ENCODE measurements at places on chromosomes 5 and 9.

DNA sequence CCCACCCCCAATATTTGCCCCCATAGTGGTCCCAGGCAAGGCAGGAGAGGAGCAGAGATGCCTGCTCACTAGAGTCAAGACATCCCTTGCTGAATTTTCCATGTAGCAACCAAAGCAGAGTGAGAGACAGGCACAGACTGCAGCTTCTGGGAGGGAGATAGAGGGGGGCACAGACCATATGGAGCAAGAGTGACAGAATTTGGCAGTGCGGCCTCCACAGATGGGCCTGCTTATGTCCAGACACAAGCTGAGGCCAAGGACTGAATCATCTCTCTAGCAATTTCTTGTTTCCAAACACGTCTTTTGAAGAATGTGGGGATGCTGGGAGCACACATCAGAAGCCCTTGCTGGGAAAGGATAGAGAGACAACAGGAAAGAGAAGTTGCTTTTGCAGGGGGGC lies 53.0 kb upstream of the ALDH1B1 start:
- no peaks in the 10 kb centered on the region for H3K36me3 ChIP-seq
- no peak for DNase-seq
- H3K4me3 ChIP-seq, result no peak overlapping the region
- H3K27ac ChIP-seq, result no peak overlapping the region
- H3K4me1 ChIP-seq, result no peaks in the 10 kb centered on the region

DNA sequence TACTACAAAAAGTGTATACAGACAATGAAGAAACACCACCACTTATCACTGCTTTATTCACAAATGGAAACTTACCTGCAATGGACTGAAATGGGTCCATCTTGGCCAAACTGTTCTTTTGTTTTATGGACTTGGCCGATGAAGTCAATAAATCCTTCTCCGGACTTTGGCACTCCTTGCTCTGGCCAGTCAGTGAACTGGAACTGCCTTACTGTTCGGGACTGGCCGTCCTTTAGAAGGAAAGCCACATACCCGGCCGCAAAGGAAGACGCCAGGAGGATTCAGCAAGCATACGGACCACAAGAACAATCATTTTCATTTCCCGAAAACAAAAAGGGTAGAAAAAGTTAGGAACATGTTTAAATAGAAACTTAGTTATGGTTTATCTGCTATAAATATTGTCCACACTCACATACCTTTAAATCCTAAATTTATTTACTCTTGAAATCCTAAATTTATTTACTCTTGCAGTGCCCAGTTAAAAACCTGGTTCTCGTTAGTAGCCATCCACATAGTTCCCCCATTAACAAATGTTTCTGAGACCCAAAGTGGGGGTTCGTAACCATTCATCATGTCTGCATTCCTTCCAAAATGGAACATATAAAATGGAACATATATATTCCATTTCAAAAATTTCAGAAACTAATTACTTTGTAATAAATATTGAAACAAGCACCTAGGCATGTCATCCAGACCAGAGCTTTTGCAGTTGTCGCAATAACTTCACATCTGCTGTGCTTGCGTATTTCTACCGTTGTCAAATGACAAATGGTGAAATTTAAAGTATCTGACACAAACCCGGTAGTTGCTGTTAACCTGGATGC lies 532.1 kb upstream of the DMAC1 start:
- H3K4me1 ChIP-seq, result no peaks in the 10 kb centered on the region
- DNase-seq, result no peak
- no peak overlapping the region for H3K27ac ChIP-seq
- no peaks in the 10 kb centered on the region for H3K27me3 ChIP-seq
- H3K4me3 ChIP-seq, result no peak overlapping the region

GRCh38 chr5:8611067-8611466 lies 742.1 kb downstream of the MTRR start:
- no peak for DNase-seq
- no peak overlapping the region for H3K4me3 ChIP-seq
- H3K4me1 ChIP-seq, result no peaks in the 10 kb centered on the region
- no peaks in the 10 kb centered on the region for H3K27me3 ChIP-seq
- H3K36me3 ChIP-seq, result no peaks in the 10 kb centered on the region

- H3K36me3 ChIP-seq, result peaks cover 25% of the 10 kb centered on the region
- H3K4me1 ChIP-seq, result peaks cover 47% of the 10 kb centered on the region
- no peaks in the 10 kb centered on the region for H3K27me3 ChIP-seq
- peak overlapping the region; percentile 95 for H3K4me3 ChIP-seq
- DNase-seq, result peak; percentile 86
Observed at GRCh38 chr5:65721050-65721719, 724 bp downstream of the SGTB start.

DNA sequence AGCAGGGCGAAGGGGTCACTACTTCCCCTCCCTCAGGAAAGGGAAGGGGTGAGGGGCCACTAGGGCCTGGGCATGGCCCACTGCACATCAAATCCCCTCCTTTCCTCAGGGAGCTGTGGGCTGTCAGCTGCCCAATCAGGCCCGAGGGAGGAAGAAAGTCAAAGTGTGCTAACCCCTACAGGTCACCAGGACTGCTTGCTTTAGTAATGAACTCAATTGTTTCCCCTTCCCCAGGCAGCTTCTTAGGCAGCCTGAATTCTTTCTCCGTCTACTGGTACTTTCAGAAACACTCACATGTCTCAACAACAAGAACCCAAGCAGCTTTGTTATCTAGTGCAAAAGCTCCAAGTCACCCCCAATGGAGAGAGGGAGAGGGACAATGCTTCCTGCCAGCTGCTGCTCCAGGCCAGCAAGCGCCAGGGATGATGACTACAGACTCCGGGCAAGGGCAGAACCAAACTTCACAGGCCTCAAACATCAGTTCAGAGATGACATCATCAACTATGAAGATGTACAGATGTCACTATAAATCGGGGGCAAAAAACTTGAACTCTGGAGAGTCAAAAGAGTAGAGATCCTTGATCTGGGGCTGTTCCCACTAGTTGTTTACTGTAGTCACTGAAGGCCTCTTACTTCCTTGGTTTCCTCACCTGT lies 100.7 kb downstream of the SLIT3 start:
- no peak overlapping the region for H3K27ac ChIP-seq
- DNase-seq, result no peak
- no peak overlapping the region for H3K4me3 ChIP-seq
- no peaks in the 10 kb centered on the region for H3K4me1 ChIP-seq
- no peaks in the 10 kb centered on the region for H3K36me3 ChIP-seq
- no peaks in the 10 kb centered on the region for H3K27me3 ChIP-seq

- DNase-seq, result no peak
- no peak overlapping the region for H3K27ac ChIP-seq
- no peaks in the 10 kb centered on the region for H3K4me1 ChIP-seq
- no peaks in the 10 kb centered on the region for H3K27me3 ChIP-seq
- H3K36me3 ChIP-seq, result peaks cover 37% of the 10 kb centered on the region
Observed at GRCh38 chr5:64971513-64971912, 202.8 kb downstream of the CWC27 start.

DNA sequence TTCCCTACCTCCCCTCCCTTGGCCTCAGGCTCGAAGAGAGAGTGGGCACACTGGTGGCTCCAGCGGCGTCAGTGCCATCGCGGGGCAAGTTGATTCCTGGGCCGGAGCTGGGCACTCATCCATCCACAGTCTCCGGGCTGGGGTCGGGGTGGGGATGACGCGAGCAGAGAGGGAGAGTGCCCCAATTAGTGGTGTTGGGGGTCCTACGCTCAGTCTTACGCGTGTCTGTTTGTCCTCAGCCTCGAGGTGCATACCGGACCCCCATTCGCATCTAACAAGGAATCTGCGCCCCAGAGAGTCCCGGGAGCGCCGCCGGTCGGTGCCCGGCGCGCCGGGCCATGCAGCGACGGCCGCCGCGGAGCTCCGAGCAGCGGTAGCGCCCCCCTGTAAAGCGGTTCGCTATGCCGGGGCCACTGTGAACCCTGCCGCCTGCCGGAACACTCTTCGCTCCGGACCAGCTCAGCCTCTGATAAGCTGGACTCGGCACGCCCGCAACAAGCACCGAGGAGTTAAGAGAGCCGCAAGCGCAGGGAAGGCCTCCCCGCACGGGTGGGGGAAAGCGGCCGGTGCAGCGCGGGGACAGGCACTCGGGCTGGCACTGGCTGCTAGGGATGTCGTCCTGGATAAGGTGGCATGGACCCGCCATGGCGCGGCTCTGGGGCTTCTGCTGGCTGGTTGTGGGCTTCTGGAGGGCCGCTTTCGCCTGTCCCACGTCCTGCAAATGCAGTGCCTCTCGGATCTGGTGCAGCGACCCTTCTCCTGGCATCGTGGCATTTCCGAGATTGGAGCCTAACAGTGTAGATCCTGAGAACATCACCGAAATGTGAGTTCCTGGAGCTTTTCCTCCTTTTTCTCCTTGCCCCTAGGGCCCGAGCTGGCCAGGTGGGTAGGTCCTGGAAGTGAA lies 861 bp downstream of the NTRK2 start:
- no peaks in the 10 kb centered on the region for H3K36me3 ChIP-seq
- DNase-seq, result peak; percentile 72
- peak overlapping the region; percentile 36 for H3K27ac ChIP-seq
- peaks cover 80% of the 10 kb centered on the region for H3K27me3 ChIP-seq

DNA sequence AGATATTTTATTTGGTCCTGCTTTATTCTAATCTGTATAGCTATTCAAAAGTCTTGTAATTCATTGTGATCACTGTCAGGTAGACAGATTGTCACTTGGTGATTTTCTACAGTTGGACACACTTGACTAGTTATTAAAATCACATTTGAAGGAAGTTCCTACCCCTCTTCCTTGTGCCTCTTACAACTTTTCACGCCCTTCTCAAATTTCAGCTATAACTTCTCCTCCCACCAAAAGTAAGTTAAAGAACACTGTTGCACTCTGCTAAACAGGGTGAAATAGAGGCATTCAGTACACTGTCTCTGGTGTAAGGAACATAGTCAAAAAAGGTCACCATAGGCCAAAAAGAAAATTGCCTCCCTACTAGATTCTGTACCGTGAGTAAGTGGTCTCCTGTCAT lies 142.1 kb upstream of the POU5F2 start:
- no peak overlapping the region for H3K4me3 ChIP-seq
- peaks cover 17% of the 10 kb centered on the region for H3K4me1 ChIP-seq
- H3K27me3 ChIP-seq, result no peaks in the 10 kb centered on the region
